Urinary bladder (tissue), 4 donors: ENCODE measurements at places on chromosomes 7 and 10. TPM values are rescaled to one million over a fixed set of nuclear protein-coding genes. Genes with fewer than 3 reads are reported as not detected.

DNA sequence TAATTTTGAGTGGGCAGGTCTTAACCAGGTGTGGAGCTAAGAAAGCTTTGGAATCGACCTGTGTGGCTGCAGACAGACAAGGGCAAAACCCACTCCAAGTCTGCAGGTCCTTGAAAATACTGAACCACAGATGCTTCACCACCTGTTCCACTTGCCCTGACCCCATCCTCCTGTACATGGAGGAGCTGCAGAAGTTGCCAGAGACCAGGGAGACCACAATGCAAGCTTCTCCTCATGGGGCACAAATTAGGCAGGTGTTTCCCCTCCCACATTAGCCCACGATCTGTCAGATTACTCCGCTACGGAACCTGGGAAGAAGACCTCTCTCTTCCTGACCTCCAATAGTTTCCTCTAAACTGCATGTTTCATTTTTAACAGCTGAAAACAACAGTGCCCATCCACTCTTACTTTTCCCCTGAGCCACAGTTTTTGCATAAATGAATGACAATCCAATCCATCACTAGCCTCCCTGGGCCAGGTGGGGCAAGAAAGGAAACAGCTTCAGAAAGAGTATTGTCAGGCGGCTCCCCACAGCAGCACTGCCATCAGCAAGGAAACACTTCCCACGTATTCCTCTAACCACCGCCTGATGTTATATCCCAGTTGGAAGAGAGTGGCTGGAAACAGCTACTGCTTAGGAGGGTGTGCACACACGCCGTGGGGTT lies 141.6 kb downstream of the PRKAG2 start:
- DNase-seq: no peak

- no peak for DNase-seq
Observed at GRCh38 chr10:107413971-107414370, 249.5 kb upstream of the SORCS1 start.

- DNase-seq: no peak
Observed at GRCh38 chr10:104842704-104843103, 201.6 kb downstream of the SORCS3 start.

DNA sequence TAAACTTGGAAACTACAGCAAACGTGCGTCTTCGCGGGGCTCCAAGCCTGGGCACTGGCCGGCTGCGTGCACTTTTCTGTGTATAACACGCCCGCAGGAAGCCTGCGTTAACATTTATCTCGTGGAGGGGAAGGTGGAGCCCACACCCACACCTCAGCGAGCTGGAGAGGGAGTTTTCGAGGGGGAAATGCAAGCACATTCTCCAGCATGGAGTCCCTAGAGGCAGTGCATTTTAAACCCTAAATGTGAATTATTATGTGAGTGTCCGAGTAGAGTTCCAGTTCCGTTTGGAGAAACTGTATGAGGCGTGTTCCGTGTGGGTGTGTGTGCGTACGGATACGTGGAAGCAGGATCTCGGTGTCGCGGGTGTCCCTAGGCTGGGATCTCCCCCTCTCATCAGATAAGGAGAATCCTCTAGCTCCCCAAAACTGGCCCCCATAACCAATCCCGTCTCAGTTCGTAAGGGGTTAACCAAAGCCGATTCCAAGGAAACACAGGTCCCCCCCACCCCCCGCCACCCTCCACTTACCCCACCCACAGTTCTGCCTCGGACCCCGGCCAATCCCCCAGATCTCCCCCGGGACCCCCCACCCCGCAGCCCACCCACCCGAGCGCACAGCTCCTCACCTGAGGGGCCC lies 403 bp downstream of the CDK6 start:
- no peak for DNase-seq

- DNase-seq: no peak
Observed at GRCh38 chr7:7911369-7912123, 57.0 kb upstream of the GLCCI1 start.

GRCh38 chr7:68238204-68238805 lies 1241.7 kb downstream of the TYW1 start:
- no peak for DNase-seq

GRCh38 chr10:132471125-132471451 lies 66.5 kb upstream of the INPP5A start:
- no peak for DNase-seq

DNA sequence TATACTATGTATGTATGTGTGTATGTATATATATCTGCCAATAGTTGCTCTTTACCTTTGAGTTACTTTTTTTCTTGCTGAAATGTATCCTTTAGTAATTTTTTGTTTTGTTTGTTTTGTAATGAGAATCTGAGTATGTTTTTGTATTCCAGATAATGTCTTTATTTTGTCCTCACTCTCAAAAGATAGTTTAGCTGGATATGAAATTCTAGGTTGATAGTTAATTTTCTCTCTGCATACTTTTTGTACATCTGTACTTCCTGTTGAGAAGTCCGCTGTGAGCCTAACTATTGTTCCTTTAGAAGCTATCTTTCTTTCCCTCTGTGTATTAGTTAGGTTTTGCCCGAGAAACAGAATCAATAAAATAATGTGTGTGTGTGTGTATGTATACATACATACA lies 29.5 kb downstream of the BUB3 start:
- DNase-seq: no peak

DNA sequence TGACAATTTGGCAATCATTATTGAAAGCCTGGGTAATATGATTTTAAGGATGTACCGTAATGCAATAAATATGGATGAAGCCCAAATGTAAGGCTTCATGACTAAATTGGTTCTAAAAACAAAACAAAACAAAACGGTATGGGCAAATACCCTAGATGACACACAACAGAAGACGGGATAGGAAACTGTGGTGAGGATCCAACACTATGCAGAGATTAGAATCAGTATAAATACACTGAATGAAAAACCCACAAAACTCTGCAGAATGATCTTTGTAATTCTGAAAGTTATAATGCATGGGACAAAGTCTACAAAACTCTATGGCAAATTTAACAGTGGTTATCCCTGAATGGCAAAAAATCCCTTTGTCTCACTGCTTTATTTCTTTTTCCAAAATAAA lies 57.6 kb downstream of the MALSU1 start:
- DNase-seq: no peak

DNA sequence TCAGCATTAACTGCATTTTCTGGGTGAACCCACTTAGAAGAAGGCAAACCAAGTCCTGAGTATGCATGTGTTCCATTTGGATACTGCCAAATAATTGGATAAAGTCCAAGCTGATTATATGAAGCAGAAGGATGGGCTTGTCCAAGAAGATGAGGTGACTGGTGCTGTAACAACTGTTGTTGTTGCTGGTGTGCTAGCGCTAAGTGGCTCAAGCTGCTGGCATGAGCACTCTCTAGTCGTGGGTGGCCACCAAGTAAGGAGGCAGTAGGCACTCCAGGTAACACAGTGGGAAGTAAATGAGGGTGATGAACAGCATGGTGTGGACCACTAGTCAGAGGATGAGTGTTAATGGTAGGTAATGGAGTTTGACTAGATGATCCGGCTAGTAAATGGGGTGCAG lies 80.4 kb downstream of the NRBF2 start:
- DNase-seq: no peak

GRCh38 chr10:101018118-101018599 lies 12.8 kb downstream of the PDZD7 start:
- DNase-seq: no peak

DNA sequence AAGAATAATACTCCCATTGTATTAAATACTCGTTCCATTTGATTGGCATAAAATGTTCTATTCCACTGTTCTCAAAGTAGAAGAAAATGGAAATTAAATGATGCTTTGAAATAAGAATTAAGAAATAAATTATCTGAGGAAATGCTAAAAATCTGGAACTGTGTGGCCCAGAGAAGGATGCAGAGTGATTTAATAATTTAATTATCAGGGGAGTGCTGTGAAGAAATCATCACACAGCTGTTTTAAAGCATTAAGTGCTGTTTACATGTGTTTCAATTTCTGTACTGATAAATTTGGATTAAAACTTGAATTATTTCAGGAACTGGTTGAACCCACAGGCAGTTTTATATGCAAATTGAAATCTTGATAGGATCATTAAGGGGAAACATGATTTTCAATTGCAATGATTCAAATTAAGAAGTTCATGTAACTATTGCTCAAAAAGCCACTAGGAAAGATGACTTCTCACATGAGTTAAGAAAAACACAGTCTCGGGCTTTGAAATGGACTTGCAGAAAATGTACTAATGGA lies 56.3 kb downstream of the COL28A1 start:
- no peak for DNase-seq

- DNase-seq: no peak
Observed at GRCh38 chr10:68125772-68126171, 16.5 kb downstream of the MYPN start.

DNA sequence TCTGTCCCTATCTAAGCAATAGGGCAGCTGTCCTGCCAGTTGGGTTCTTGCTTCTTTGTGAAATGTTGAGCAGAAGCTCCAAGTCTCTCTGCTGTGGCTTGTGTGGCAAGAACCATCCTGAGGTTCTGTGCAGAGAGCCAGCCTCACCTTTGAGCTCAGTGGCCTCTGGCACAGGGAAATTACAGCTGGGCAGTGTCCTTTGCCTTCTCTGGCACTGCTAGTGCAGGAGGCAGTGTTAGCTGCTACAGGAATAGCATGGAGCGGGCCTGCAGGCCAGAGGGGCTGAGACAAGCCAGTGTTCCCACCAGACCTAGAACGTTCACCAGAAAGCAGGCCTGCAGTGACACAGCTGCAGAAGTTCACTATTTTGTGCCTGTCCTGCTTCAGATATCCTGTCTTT lies 1.8 kb downstream of the PRXL2A start:
- DNase-seq: no peak

GRCh38 chr7:55004579-55004978 lies 14.2 kb upstream of the EGFR start:
- DNase-seq: no peak

DNA sequence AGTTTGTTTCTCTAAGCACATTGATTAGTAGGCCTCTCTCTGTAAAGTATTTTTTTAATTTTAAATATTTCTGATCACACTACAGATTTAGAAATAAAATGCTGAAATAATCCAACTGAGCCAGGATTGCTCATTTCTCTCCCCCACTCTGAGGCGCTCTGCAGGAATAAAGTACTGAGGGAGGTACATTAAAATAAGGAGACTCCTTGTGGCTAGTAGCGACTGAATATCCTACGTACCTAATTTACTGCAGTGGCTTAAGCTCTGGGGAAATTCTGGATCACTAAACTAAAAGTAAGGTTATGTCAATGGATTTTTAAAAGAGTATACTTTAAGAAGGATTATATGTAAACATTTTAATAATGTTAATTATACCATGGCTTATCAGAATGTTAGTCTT lies 75.2 kb downstream of the RTKN2 start:
- no peak for DNase-seq

DNA sequence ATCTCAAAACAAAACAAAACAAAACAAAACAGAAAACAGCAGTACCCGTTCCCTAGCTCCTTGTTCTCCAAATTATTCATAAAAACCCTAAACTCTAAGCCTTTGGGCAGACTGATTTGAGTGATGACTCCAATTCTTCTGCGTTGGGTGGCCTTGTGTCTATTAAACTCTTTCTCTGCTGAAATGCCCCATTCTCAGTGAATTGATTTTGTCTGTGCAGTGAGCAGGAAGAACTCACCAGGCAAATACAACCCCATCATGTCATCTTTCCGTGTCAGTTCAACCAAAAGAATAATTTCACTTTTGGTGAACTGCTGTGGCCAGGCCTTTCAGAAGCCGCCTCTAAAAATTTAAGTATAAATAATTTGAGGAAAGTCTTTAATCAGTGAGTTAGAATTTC lies 18.5 kb upstream of the TSPAN13 start:
- no peak for DNase-seq

- DNase-seq: no peak
Observed at GRCh38 chr7:42100156-42100508, 136.9 kb downstream of the GLI3 start.

GRCh38 chr7:66664590-66665293 lies 36.1 kb downstream of the KCTD7 start:
- no peak for DNase-seq

- no peak for DNase-seq
Observed at GRCh38 chr10:24894309-24894708, 58.1 kb downstream of the PRTFDC1 start.

DNA sequence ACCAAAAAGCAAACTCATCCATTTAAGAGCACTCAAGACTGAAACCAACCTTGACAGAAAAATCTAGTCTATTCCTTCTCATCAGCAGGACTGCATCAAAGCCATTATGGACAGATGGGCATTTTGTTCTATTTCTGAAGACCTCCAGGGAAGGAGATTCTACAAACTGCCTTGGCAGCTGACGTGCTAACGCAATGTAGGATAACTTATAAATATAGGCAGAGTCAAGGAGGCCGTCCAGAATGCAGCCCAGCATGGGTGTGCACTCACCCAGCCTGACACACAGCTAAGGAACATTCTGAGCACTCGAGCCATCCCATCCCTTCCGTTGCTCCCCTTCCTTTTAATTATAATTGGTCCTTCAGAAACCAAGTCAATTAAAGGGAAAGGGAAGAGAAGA lies 25.3 kb upstream of the NEBL start:
- DNase-seq: no peak

DNA sequence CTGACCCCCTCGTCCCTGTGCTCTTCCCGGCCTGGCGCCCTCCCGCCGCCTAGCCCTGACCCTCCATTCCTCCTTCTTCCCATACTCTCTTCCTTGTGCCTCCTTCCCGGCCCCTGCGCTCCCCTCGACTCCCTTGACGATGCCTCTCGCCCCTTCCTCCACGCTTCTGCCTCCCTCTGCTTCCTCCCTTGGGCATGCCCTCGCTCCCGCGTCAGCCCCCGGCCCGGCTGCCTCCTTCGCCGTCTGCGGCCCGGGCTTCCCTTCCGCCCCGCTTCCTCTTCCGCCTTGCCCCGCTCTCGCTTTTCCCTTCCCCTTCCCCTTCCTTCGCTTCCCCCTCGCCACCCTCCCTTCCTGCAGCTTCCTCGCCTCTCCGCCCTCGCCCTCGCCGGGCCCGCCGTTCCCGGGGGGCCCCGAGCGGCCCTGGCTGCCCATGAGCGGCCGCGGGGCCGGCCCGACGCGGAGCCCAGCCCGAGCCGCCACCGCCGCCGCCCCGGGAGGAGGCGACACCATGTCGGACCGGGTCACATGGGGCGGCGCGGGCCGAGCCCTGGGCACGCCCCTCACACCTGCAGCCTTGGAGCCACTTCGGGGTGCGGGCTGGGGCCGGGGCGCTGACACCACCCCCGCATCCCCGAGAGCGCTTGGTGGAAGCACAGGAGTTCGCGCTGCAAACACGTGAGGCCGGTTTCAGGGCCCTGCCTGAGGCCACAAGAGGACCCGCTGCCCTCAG lies at the start of gene FBXW4:
Gene FBXW4, minus strand, starts transcription at position 497 of the 730 bp plus-strand sequence. Its CDS starts 65 bp downstream, at position 432.
- no peak for DNase-seq

SCIN gene
- polyA plus RNA-seq: 1.3 TPM

MMD2 gene
- polyA plus RNA-seq: not detected

FAM25G gene
- not detected for polyA plus RNA-seq

ACBD5 gene
- polyA plus RNA-seq: 12.7 TPM

LRMDA gene
- polyA plus RNA-seq: 7.9 TPM

KLLN gene
- 0.46 TPM for polyA plus RNA-seq

ZKSCAN5 gene
- polyA plus RNA-seq: 6.7 TPM

TEX36 gene
- not detected for polyA plus RNA-seq

IFIT5 gene
- polyA plus RNA-seq: 12.3 TPM

THAP5 gene
- 13.2 TPM for polyA plus RNA-seq
